ENCODE measurements at places on chromosomes 2 and 18.

- peak; percentile 70 for DNase-seq
Observed at GRCh38 chr2:160405077-160405867, 88.3 kb downstream of the RBMS1 start.

DNA sequence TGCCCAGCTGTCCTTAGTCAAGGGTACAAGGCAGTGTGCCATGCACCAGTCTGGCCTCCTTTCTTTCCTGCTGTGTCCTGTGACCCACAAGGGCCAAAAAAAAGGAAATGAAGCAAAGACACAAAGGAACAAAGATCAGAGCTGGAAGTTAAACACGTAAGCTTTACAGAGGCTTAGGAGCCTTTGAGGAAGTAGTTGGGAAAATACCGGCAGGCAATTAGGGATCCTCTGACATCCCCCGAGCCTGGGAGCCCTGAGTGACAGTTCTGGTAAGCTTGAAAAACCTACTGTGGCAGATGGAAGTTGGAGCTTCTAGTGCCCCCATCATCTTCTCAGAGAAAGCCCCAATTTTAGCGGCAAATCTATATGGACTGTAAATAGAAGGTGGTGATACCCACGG, 78.5 kb downstream of the SPRED2 start:
- DNase-seq = no peak

DNA sequence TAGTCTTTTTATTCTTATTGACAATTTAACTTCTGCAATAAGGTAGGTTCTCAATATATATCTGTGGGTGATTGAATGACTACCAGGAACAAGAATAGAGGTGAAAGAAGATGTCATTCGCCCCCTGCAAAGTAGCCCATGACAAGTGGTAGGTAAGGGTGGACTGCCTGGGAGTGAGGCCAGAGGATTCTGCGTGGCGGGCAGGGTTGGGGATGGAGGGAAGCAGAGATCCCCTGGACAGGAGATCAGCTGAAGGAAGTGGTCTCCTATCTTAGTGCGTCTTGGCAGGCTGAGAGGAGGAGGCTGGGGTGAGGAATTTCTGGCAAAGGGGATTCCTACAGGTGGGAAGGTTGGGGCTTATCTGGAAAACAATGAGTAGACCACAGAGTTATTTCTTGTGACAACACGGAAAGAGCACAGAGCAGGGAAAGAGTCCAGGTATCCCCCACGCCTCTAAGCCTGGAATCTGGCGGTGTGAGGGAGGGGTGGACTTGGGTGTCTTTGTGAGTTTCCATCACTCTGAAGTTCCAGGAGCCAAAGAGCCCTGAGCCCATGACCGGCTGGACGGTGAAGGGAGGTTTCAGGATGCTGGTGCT, 21.5 kb upstream of the MYCN start:
- DNase-seq = no peak

DNA sequence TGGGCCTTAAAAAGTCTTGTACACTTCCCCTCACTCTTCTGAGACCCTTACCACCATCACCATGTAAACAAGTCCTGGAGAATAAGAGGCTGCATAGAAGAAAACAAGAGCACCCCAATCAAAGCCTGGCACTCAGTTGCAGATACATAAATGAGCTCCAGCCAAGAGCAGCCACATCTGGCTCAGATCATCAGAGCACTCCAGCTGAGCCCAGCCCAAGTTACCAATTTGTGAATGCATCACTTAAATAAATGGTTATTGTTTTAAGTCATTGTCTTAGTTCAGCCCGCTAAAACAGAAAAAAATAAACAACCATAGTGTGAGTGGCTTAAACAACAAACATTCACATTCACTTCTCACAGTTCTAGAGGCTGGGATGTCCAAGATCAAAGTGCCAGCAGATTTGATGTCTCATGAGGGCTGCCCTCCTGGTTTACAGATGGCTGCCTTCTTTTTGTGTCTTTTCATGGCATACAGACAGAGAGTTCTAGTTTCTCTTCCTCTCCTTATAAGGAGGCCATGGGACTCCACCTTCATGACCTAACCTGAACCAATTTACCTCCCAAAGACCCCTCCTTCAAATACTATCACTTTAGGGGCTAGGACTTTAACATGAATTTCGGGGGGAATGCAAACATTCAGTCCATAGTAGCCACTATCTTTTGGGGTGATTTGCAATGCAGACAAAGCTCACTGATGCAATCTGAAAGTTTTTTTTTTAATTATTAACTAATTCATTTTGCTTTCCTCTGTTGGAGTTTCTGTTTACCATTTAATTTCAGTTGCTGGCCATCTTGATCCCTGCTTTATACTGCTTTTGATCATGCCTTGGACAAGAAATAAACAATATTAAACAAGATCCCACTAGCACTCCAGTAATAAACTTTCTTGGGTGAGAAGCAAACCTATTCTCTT, 187.5 kb upstream of the ACVR2A start:
- no peak for DNase-seq

GRCh38 chr2:24546669-24547068, 55.6 kb downstream of the NCOA1 start:
- no peak for DNase-seq

DNA sequence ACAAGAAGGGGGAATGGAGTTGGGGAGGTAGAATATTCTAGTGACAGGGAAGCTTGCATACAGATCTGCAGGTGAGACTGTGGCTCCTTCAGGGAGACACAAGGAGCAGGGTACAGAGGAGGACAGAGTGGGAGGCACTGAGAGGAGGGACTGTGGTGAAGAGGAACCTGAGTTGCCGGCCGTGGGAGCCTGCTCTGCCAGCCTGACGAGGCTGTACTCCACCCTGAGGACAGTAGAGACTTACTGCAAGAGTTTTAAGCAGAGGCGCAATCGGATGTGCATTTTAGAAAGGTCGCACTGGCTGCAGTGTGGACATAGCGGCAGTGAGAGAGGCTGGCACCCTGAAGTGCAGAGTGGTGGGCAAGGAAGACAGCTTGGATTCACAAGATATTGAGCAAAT, 185.8 kb downstream of the GFPT1 start:
- DNase-seq = no peak

GRCh38 chr2:101509499-101510284, 34.8 kb upstream of the RFX8 start:
- no peak for DNase-seq

GRCh38 chr2:141499123-141499522, 631.7 kb downstream of the LRP1B start:
- DNase-seq = no peak

GRCh38 chr2:74507926-74508520, 528 bp upstream of the PCGF1 start:
- peak; percentile 18 for DNase-seq

DNA sequence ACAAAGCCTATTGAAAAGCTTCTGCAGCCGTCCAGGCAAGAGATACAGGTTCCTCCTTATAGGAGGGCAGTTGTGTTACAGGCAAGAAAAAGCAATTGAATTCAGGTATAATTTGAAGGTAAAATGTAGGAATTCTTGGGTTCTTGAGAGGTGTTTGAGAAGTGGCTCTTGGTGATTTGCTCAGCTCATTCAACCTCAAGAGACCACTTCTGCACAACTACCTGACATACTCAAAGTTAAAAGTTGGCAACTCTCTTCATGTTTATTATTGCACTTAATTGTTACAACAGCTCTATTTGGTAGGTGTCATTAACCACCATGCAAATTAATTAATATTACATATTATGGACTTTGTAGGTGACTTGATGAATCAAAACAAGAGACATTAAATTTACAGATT, 753.2 kb downstream of the ADCYAP1 start:
- DNase-seq = no peak

- no peak for DNase-seq
Observed at GRCh38 chr2:95301876-95302641, 4.9 kb downstream of the KCNIP3 start.

DNA sequence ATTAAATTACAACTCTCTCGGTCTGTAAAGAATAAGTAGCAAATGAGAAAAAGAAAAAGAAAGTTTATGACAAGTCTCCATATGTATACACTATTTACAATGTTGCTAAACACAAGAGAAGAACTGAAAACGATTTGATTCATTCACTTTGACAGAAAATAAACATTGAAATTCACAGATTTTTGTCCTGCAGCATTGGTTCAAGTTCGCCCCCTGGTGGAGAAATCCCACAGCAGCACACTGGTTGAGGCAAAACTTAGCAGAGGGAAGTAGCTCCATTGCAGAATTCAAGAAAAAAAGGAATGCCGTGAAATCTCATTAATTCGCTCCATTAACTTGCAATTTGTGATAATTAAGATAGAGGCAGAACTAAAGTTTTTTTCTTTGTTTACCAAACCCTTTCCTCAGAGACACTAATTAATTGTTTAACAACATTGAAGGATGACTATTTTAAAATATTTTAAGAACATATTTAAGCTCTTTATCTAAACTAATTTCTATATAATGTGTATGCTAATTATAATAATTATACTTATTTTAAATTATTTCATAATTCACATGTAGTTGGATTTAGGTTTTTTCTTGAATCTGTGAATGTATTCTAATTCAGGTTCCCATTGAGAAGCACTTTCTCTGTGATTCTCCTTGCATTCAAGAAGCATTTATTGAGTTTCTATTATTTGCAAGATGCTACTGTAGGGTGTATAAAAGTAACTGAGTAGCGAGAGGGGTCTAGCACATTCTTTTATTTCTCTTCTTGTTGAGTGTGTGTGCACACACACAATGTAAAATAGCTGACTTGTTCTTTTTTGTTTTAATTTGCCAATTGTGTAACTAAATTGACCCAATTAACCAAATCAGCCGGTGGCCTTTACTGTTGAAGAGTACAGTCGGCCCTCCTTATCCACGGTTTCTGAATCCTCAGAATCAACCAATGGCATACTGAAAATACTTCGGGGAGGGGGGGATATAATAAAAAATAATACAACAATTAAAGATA, 74.1 kb downstream of the COL4A3 start:
- DNase-seq = peak; percentile 38

- DNase-seq = no peak
Observed at GRCh38 chr2:101762451-101763171, 65.1 kb downstream of the MAP4K4 start.

- no peak for DNase-seq
Observed at GRCh38 chr2:156513219-156513618, 77.0 kb downstream of the GPD2 start.

GRCh38 chr2:238914648-238915015, 66.7 kb downstream of the TWIST2 start:
- DNase-seq = no peak

- DNase-seq = no peak
Observed at GRCh38 chr18:2707551-2708168, 52.1 kb downstream of the SMCHD1 start.

- no peak for DNase-seq
Observed at GRCh38 chr2:143964891-143965290, 555.0 kb downstream of the ZEB2 start.

- DNase-seq = no peak
Observed at GRCh38 chr2:16652296-16653082, 13.1 kb downstream of the CYRIA start.

DNA sequence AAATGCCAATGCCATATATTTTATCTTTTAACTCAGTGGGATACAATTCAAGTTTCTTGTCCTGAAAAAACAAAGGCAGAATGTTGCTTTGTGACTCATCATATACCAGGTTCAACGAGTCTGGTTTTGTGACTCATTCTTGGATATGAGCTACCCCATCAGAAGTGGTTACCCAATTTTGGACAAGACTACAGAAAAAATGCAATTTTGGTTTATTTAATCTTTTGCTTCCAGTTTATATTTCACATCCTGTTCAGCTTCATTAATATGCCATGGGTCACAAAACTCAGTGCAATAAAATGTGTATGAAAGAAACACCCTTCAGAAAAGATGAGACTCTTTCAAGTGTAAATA, 25.0 kb downstream of the FN1 start:
- no peak for DNase-seq

- no peak for DNase-seq
Observed at GRCh38 chr2:239545741-239546392, 145.0 kb upstream of the HDAC4 start.

- no peak for DNase-seq
Observed at GRCh38 chr2:226793646-226794045, 6.0 kb downstream of the IRS1 start.

GRCh38 chr18:45441110-45441847, 174.0 kb upstream of the SLC14A2 start:
- DNase-seq = peak; percentile 9

- DNase-seq = no peak
Observed at GRCh38 chr18:65811307-65811706, 60.5 kb downstream of the CDH7 start.

DNA sequence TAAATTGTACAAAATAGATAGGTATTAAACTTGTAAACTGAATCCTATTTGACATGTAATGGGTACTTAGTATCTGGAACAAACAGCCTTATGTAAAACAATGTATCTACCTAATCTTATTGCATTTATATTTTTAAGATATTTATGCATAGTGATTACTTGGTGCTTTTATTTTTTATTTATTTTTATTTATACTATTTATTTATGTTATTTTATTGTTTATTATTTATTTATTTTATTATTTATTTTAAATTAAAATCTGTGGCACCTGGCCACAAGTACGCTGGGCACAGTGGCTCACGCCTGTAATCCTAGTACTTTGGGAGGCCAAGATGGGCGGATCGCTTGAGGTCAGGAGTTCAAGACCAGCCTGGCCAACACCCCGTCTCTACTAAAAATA, 26.9 kb downstream of the MRO start:
- no peak for DNase-seq

DNA sequence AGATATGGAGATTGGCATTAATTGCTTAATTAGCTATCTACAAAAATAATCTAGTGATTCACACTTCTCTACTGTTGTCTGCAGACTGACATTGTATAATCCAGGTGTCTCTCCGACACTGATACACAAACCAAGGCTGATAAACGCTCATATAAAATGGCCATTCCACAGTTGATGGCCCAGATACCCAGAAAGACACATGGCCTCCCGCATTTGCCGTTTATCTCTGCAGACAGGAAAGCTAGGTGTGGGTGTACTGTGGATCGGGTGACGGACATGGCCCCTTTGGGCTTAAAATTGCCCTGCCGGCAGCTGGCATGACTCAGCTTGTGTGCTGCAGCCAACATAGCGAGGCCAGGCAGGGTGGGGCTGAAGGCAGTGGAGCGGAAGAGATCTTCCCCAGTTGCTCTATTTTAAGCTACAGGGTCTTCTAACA, 18.5 kb downstream of the PMAIP1 start:
- DNase-seq = peak; percentile 62

DNA sequence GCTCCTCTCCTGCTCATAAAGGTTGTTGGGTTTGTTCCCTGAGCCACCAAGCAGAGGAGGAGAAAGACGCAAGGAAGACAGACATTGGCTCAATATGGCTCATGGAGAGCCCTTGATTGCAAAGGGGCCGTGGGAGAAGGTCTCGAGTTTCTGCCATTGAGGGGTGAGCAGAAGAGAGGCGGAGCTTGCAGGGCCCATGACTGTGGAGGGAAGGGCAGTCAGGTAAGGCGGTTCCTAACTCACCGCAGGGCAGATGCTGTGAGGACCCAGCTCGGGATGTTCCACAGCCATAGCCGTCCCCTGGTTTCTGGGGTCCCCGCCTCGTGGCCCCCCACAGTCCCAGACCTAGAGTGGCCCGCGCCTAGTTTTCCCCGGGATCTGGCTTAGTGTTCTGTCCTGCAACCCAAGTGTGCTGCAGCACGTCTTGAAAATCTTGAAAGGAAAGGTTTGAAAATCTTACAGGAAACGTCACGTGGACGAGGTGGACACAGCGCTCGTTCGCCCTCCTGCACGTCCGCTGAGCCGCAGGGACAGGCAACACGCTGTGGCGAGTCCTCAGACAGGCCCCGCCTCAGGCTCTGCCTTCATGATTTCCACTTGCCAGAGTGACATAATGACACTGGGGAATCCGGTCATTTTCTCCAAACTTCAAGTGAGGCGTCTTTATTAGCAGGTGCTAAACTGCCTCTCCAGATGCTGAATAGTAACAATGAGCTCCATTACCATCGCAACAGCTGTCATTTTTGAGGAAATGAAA, 105.5 kb upstream of the HDAC4 start:
- no peak for DNase-seq

Measured in NCI-H748 treated with DMSO at 0.1 percent for 48 hours (cell line).